HT1080 (cell line): ENCODE measurements at places on chromosomes 6 and 20. TPM values are rescaled to one million over a fixed set of nuclear protein-coding genes. Genes with fewer than 3 reads are reported as not detected.
A peak's percentile ranks its signal among the peaks of the same experiment; 100 is the strongest.

Gene FOXS1
- 0.17 and 0.35 TPM in 2 replicates for total RNA-seq

DNA sequence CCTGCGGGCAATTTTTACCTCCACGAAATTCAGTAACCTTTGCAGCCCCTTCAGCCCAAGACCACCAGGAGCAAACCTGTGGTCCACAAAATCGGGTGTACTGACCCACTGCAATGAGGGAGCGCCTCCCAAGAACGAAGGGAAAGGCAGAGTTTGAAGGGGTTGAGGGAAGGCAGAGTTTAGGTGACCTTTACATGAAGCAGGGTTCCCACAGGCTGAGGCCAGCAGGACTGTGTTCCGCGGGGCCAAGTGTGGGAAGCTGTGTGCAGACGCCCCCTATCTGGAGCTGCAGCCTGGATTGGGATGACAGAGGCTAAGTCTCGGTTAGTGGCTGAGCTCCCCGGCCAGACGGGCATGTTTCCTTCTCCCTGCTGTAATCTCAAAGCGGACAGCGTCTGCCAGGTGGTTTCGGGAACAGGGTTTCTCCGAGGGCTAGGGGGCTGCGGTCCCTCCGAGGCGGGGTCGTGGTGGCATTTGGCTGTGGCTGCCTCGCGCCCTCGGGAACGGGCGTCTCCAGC, 826 bp upstream of the PYGB start:
- peak; percentile 82 for DNase-seq

GRCh38 chr6:103277936-103278335, 1581.8 kb downstream of the HACE1 start:
- DNase-seq = no peak

GRCh38 chr6:21450628-21451027, 142.9 kb upstream of the SOX4 start:
- no peak for DNase-seq

GRCh38 chr6:38589367-38589720, 50.4 kb downstream of the BTBD9 start:
- no peak for DNase-seq
